ENCODE measurements at places on chromosomes 16 and 17.

- DNase-seq = no peak
Measured at GRCh38 chr16:20409398-20410120, at the start of gene ACSM5. TSS of gene ACSM5 (plus strand) at chr16:20409534. CDS start at chr16:20411485, 1,951 bp downstream.

GRCh38 chr17:78774956-78775571 is 7.0 kb downstream of the CYTH1 start:
- DNase-seq = no peak

GRCh38 chr16:55642611-55643010 is 13.2 kb upstream of the SLC6A2 start:
- no peak for DNase-seq

- DNase-seq = no peak
Measured at GRCh38 chr16:84507011-84507982, 2.8 kb upstream of the MEAK7 start.

- DNase-seq = no peak
Measured at GRCh38 chr16:56716761-56717160, 13.2 kb upstream of the NUP93 start.

All from esophagus squamous epithelium (tissue), 5 donors.